Stimulated activated CD8-positive, alpha-beta memory T cell treated with anti-CD3 and anti-CD28 coated beads, Interleukin-7, amount 100 ng/mL, for 1 hour (primary cell): ENCODE measurements at places on chromosomes 1 and 21.

GRCh38 chr1:106676021-106676420 lies 380.5 kb upstream of the PRMT6 start:
- DNase-seq: no peak

DNA sequence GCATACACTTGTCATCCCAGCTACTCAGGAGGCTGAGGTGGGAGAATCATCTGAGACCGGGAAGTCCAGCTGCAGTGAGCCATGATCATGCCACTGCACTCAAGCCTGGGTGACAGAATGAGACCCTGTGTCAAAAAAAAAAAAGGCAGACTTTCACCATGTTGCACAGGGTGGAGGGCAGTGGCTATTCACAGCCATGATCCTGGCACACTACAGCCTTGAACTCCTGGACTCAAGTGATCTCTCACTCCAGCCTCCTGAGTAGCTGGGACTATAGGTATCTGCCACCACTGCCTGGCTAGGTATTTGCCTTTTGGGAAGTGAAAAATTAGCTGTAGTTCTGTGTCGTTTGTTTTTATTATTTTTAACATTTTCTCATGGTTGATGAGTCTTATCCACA lies 19.1 kb downstream of the SPATA45 start:
- DNase-seq: no peak

- no peak for DNase-seq
Observed at GRCh38 chr1:91680556-91681155, 180.0 kb downstream of the CDC7 start.

DNA sequence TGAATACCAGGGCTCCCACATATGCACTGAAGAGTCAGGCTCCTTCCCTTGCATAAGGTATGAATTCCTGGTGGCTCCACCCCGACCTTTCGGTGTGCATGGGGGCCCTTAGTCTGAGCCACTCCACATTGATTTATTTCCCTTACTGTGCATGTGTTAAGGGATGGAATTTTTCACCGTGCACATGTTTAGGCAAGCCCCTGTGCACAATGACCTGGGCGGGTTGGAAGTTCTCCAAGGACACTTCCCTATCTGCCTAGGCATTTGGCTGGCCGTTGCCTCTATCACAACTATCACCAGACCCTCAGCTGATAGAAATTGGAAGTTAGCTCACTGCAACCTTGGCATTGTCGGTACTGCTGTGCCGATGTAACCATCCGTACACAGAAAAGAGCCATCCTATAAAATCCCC lies 9.7 kb downstream of the S100A6 start:
- DNase-seq: no peak

GRCh38 chr1:62325681-62326080 lies 6.4 kb upstream of the KANK4 start:
- no peak for DNase-seq

- DNase-seq: no peak
Observed at GRCh38 chr1:95542936-95543335, 308.9 kb downstream of the RWDD3 start.

GRCh38 chr1:3727042-3727824 lies 25.0 kb upstream of the CCDC27 start:
- DNase-seq: no peak

DNA sequence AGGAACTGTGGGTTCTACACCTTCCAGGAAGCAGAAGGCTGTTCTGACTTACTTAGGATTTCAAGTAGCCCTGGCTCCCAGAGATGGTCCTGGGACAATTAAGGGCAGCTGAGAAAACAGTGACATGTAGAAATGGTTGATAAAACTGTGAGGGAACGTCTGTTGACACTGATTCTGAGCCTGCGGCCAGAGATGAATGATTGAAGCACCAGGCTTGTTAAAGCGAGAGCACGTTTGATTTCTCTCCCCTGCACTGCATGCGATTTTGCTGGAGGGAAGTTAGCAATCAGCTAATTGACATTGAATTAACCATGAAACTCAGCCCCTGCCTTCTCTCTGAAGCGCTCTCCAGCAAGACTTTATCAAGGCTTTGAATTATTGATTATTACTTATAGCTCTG lies 29.9 kb upstream of the POU3F1 start:
- no peak for DNase-seq

- DNase-seq: no peak
Observed at GRCh38 chr1:174777262-174777661, 222.5 kb upstream of the CACYBP start.

- no peak for DNase-seq
Observed at GRCh38 chr1:175118375-175119367, 51.0 kb downstream of the TNN start.

DNA sequence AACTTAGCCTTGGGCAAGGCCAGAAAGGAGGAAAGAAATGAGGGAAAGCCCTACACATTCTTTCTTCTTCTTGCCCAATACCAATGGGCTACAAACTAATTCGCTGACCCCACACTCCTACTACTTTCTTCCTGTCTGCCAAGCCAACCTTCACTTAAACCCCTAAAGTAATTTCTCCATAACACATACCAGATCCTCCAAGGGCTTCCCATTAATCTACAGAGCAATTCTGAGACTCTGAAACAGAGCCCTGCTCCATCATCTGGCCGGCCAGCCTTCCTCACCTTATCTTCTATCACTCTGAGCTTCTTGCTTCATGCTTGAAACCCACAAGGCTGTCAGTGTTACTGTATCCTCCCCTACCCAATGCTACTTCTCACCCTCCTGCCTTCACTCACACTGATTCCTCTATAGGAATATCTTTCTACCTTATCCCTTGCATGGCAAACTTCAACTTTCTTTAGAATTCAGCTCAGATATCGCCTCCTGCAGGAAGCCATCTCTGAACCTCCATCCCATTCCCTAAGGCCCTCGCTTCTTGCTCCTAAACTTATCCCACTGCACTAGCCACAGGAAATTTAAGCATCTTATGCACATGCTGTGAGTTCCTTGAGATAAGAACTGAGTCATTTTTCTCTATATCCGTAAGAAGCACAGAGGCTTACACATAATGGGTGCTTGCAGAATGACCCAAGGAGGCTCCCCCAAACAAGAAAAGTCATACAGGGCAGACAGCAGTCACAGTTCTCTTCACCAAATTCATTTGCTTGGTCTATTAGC lies 81.9 kb downstream of the JAK1 start:
- no peak for DNase-seq

GRCh38 chr1:156924478-156925153 lies 4.2 kb downstream of the LRRC71 start:
- DNase-seq: no peak

GRCh38 chr1:160606611-160607010 lies 27.3 kb upstream of the CD84 start:
- DNase-seq: no peak
